Cardiac atrium fibroblast (primary cell): ENCODE measurements at places on chromosomes 5 and 9. TPM values are rescaled to one million over a fixed set of nuclear protein-coding genes. Genes with fewer than 3 reads are reported as not detected.

Gene ASS1
- total RNA-seq, result 225 and 321 TPM in 2 replicates

Gene PHF2
- total RNA-seq, result 10.5 and 12.3 TPM in 2 replicates

Gene SPATA31C2
- total RNA-seq, result not detected in 2 replicates

Gene SMIM33
- not detected in 2 replicates for total RNA-seq

Gene CDO1
- 0.65 and 0.72 TPM in 2 replicates for total RNA-seq

Gene EPB41L4A
- total RNA-seq, result 6.5 and 7.0 TPM in 2 replicates

Gene KIF20A
- 14.6 and 15.9 TPM in 2 replicates for total RNA-seq

Gene SHOC1
- not detected in 2 replicates for total RNA-seq
